Esophagus squamous epithelium (tissue), 5 donors: ENCODE measurements at places on chromosomes 12 and 14.

GRCh38 chr12:131087991-131088700, 134.4 kb downstream of the ADGRD1 start:
- no peak for DNase-seq

- DNase-seq = no peak
These were observed 976 bp downstream of the THAP2 start for GRCh38 chr12:71665090-71665463.

DNA sequence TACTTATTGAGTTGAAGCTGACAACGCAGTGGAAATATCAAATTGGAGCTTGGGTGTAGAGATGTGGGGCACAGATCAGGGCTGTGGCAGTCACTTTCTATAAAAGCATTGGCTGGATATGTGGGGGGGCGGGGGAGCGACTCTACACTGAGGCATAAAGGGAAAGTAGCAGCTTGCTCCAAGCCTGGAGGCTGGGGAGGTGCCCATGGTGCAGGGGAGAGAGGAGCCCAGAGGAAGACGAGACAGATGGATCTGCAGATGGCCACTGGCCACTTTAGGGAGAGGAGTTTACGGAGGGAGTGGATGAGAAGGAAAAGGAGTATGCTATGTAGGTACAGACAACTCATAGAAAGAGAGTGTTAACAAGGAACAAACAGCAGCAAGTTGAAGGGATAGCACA, 13.5 kb upstream of the NGB start:
- no peak for DNase-seq

DNA sequence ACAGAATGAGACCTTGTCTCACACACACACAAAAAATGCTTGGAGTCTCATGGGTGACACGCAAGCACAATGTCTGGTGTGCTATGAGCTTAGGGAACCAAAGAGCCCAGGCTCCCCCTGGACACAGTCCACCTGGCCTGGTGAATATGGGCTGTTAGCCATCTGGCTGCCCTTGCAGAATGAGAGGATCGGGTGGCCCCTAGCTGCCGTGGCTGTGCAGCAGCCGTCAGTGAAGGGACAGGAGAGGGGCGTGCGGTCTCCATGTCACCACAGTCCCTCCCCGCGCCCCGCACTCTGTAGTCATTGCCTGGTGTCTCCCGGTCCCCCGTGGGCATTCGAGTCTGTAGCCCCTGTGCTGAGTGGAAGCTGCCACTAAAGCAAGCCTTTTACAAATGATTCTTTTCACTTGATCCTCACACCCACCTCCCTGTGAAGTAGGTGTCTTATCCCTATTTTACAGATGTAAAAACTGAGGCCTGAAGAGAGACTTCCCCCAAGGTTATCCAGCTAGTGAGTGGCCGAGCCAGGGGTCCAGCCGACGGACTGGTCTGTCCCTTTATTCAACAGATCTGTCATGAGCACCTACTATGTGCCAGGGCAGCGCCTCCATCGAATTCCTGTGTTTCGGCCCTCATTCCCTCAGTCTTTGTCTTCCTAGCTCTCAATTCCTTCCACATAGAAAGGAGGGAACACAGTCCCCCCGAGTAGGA, 18.8 kb downstream of the MVK start:
- DNase-seq = no peak

- DNase-seq = no peak
These were observed 146.8 kb upstream of the C14orf180 start for GRCh38 chr14:104432611-104433231.
